ENCODE measurements at places on chromosomes 16 and 17. TPM values are rescaled to one million over a fixed set of nuclear protein-coding genes. Genes with fewer than 3 reads are reported as not detected.

Gene HS3ST2
- not detected for total RNA-seq

Gene DPEP2
- total RNA-seq: not detected

Gene NOD2
- not detected for total RNA-seq

Gene C16orf92
- not detected for total RNA-seq

Gene EFNB3
- total RNA-seq: 70.3 TPM

Gene PRR11
- total RNA-seq: 2.7 TPM

Gene GRAP
- total RNA-seq: 1.5 TPM

Gene CCDC144A
- 0.11 TPM for total RNA-seq

Gene RPL27
- 1,193 TPM for total RNA-seq

Gene SLC2A4
- 36.3 TPM for total RNA-seq

Gene KIAA0753
- 11.3 TPM for total RNA-seq

Gene SRL
- total RNA-seq: 51.1 TPM

Gene NDUFAF8
- 52.3 TPM for total RNA-seq

Gene KRT25
- not detected for total RNA-seq

Gene EVI2B
- total RNA-seq: not detected

Gene VMO1
- 0.78 TPM for total RNA-seq

Gene CACNG3
- total RNA-seq: not detected

Gene RND2
- 18.5 TPM for total RNA-seq

Gene KRTAP4-9
- not detected for total RNA-seq
